HFF-Myc (cell line): ENCODE measurements at places on chromosomes 2 and 18.
A peak's percentile ranks its signal among the peaks of the same experiment; 100 is the strongest.

GRCh38 chr2:7071916-7072556, 154.8 kb downstream of the RNF144A start:
- DNase-seq, result no peak

GRCh38 chr2:209322041-209322440, 101.8 kb upstream of the MAP2 start:
- no peak for DNase-seq

- no peak for DNase-seq
Measured at GRCh38 chr18:40851014-40851429, 1104.0 kb upstream of the PIK3C3 start.

DNA sequence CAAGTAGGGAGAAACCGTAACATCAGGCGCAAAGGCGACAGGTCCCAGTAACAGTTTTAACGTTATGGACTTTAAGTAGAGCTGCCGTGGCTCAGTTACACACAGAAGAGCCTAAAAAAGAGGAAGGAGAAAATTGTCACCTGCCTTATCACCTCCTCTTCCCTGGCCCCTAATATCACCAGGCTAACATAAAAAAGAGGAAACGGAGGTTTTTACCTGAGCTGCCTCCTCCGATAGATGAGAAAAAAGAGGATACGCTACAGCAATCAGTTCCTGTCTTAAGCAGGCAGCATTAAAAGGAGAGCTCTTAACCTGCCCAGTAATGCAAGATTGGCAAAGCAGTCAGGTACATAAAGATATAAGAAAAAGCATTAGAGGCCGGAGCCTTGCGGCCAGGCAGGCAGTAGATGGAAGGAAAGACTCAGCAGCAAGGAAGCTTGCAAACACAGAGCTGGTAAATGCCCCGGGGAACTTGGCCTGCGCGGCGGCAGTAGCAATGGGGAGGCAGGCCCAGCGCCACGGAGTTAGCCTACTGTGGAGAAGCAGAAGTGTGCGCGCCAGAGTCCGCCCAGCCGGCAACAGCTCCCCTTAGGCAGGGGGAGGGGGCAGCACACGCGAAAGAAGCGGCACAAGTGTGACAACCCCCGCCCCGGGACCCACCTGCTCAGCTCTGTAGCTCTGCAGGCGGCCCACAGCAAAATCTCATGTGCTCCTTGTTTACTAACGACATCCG, 116.3 kb upstream of the SCN7A start:
- no peak for DNase-seq

DNA sequence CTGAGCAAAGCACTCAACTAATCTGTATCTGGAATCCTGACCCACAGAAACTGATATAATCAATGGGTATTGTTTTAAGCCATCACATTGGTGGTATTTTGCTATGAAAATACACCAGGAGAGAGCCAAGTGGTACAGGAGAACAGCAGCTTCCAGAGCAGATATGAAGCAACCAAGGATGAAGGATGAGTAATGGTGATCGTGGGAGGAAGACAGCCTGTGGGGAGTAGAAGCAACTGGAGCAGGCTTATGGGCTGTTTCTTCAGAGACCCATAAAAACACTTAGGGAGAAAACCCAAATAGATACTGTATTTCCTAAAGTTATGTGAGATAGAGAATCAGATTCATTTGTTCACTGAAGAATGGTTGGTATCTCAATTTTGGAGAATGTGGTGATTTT, 330.8 kb downstream of the NUP35 start:
- DNase-seq, result no peak

- no peak for DNase-seq
Measured at GRCh38 chr2:24123922-24124580, 782 bp downstream of the FAM228B start.

DNA sequence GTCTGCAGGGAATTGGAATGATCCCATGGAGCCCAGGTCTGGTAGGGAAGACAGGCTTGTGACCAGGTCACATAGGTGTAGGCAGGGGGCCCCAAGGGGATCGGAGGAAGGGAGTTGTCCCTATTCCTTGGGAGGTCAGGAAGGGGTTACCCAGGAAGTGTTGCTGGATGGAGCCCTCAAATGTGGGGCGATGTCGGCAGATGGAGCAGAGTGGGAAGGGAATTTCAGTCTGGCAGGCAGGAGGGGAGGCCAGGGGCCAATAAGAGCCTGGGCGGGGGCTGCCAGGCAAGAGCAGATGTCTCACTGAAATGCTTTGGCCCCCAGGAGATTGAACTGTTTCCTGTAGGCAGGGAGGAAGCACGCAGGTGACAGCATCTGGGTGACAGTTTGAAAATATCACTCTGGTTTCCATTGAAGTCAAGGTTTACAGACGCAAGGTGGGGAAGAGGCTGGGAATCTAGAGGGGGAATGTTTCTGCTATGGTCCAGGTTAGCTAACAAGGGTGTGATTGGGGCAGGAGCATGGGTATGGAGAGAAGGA, 81.5 kb upstream of the SMAD2 start:
- DNase-seq, result no peak

DNA sequence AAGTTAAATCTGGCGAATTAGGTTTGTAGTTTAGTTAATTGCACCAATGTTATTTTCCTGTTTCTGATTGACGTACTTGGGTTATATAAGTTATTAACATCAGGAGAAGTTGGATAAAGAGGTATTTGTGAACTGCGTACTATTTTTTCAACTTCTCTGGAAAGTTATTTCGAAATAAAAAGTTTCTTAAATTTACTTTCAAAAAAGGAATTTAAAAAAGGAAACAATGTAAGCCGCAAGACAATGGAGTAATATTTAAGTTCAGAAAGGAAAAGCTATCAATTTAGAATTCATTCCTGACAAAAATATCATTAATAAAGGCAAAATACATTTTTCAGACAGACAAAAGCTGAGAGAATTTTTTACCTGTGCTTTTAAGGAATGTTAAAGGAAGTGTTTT, 47.7 kb downstream of the RAB10 start:
- no peak for DNase-seq

GRCh38 chr2:214730800-214731407, 78.6 kb downstream of the BARD1 start:
- no peak for DNase-seq

GRCh38 chr2:86631846-86632485, 8.3 kb upstream of the RNF103 start:
- no peak for DNase-seq

DNA sequence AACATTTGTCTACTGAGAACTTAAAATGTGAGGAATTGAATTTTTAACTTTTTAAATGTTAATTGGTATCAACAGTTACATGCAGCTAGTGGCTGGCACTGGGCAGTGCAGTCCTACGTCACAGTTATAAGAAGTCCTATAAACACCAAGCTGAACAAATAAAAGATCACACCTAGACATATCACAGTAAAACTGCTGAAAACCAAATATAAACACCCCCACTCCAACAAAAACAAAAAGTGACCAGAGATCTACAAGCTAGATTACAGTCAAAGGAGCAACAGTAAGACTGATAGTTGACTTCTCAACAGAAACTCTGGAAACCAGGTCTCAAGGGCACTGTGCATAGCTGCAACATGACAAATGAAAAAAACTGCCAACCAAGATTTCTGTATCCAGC, 19.4 kb downstream of the TLK1 start:
- no peak for DNase-seq

GRCh38 chr2:38098421-38099098, 22.6 kb upstream of the CYP1B1 start:
- no peak for DNase-seq

GRCh38 chr2:130391872-130392670, 36.2 kb downstream of the PTPN18 start:
- no peak for DNase-seq

DNA sequence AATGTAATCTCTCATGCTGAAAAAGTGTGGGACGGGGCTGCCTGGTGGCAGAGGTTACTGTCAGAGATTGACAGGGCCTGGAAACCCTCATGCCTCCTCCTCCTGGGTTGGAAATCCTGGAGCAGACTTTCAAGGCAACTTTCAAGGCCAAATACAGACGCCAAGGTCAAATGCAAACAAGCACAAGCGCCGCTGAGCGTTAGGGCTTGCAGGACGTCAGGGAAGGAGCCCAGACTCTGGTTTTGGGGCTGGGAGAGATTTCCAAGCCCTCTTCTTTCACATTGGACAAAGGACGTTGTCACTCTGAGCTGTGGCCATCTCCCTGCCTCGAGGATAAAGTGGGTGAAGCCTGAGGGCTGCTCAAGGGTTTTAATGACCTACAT, 120.1 kb downstream of the TWIST2 start:
- no peak for DNase-seq

DNA sequence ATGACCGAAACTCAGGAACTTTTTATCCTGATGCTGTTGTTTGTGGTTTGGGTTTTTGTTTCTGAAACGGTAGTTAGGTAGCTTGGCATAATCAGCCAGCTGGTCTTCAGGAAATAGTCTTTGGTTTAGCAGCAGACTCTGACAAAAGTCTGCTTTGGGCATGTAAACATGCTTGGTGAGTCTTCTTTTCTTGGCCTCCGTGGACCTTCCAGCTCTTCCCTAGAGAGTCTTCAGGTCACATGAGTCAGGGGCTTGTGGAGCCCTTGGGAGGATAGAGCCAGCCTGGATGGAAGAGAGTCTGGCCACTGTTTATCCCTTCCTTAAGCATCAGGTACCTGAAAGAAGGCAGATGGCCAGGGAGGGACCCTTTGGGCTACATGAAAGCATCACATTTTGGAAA, 154.5 kb downstream of the MGAT5 start:
- DNase-seq, result no peak

- no peak for DNase-seq
Measured at GRCh38 chr2:64412671-64413070, 41.3 kb upstream of the LGALSL start.

GRCh38 chr2:121245913-121246312, 39.1 kb downstream of the TFCP2L1 start:
- no peak for DNase-seq

DNA sequence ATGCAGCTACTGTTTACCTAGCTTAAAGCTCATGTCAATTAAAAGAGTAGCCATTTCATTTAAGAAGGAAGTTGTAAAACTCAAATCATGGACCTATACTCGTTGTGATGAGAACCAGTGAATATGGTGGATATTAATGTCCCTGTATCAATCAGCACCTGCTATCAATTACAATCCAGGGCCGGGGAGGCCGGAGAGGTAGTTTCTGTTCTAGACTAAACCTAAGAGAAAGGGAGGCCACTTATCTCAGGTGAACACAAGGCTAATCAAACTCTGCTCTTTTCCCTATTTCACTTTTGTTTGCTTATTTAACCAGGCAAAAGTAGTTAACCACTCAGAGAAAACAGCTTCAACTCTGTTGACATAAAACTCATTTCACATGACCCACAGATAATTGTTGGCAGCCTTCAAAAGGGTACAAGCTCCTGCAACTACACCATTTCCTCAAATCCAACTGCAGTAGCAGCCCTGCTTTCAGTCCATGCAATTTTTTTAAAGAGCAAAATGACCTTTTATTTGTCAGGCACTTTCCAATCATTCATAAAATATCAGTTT, 27.8 kb upstream of the SLC9A2 start:
- DNase-seq, result no peak

DNA sequence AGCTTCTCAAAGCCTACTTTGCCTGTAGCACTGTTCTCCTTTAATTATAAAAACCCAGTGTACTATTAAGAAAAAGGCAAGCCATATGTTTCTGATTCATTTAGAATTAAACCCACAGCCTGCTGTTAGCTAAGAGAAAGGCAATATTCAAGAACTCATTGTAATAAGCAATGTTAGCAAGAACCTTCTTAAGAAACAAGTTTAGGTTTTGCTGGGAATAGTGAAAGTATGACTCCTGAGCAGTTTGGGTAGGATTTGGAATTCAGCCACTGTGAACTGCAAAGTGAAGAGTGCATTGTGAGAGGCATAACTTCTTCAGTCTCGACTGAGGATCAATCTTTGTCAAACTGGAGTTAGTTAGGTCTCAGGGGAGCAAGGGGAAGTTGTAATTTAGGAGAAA, 206.5 kb upstream of the NT5C1B start:
- DNase-seq, result no peak

DNA sequence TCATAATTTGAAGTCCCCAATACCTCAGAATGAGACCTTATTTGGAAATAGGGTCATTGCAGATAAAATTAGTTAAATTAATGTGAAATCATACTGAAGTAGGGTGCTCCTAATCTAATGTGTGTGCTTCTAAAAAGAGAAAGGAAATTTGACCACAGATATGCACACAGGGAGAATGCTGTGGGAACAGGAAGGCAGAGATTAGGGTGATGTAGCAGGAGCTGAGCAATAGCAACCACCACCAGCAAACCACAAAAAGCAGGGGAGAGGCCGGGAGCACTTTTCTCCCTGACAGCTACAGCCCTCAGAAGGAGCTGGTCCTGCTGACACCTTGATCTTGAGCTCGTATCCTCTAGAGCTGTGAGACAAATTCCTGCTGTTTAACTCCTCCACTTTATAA, 24.6 kb upstream of the SCG2 start:
- DNase-seq, result no peak

- no peak for DNase-seq
Measured at GRCh38 chr2:219976871-219977270, 349.4 kb downstream of the SLC4A3 start.

DNA sequence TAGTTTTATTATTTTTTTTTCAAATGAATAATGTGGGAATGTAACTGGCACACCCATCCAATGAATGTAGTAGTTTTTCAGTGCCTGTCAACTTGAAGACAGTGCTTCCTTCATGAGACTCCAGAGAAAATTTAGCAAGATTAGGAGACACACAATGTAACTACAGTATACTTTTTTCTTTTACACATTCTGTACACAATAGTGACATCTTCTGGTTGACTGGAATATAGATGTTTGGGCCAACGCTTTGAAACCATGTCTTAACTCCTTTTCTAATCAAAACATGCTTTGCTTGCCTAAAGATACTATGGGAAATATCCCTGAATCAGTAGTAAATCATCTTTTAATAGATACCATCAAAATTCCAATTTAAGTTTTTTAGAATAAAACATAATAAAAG, 229.5 kb upstream of the ZC3H15 start:
- peak; percentile 25 for DNase-seq

GRCh38 chr2:21028021-21028947, 15.6 kb downstream of the APOB start:
- no peak for DNase-seq

- DNase-seq, result no peak
Measured at GRCh38 chr18:11096839-11097750, 52.3 kb downstream of the PIEZO2 start.

GRCh38 chr2:42897358-42897757, 105.0 kb upstream of the HAAO start:
- no peak for DNase-seq

- DNase-seq, result no peak
Measured at GRCh38 chr2:156332534-156333273, at the start of gene NR4A2. Gene NR4A2, minus strand, starts transcription at chr2:156332721. Its CDS starts 2,535 bp downstream, at chr2:156330186.

DNA sequence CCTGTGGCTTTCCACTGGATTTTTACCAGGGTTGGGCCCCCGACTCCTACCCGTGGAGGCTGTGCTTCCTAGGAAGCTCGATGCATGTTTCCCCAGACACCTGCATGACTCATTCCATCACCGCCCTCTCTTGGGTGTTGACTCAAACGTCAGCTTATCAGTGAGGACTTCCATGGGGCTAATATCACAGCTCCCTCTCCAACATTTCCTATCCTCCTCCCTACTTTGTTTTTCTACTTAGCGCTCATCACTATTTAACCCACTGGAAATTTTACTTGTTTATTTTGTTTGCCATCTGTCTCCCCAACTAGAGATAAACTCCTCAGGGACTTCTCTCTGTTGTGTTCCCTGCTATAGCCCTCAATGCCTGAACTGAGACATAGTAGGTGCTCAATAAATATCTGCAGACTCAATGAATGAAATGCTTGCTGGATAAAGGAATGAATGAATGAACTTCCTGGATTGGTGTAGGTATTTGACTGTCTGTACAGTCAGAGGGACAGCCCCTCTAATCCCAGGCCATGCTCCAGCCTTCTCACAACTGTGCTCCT, 89.7 kb upstream of the MSH2 start:
- DNase-seq, result no peak
